Activated CD4-positive, alpha-beta T cell treated with anti-CD3 and anti-CD28 coated beads, Interleukin-2, Interleukin-4, amounts not matched to agents 100 ng/mL and 50 ng/mL, durations not matched to agents 16 hours and 8 hours (primary cell): ENCODE measurements at places on chromosomes 7 and 10.

DNA sequence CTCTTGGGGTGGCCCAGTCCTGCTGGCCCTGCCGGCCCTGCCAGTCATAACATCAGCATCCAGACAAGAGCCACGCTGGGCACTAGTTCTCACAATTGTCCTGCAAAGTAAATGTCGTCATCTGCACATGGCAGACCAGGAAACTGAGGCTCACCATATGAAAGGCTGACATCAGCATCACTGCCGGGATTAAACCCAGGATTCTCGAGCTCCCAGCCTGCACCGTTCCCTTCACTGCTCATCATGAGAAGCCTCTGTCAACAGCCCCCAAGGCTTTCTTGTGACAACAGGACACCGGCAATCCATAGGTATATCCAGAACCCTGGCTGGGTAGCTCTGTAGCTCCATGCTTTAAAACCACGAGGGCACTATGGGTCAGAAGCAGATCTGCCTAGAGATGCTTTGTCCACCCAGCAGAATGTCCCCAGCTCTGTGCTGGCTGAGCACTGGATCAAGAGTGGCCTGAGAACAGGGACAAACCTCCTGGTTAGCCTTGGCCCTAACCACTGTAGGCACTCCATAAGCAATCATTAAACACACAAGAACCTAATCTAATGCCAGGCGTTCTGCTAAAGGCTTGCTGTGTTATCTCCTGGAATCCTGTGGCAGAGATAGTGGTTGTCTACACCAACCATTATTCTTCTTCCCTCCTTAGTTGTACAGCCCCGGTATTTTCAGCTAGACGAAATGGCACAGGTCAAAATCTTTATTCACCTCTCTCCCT, 41.2 kb upstream of the C10orf71 start:
- no peak for DNase-seq

GRCh38 chr7:127895360-127895759, 135.9 kb downstream of the LRRC4 start:
- DNase-seq: no peak

DNA sequence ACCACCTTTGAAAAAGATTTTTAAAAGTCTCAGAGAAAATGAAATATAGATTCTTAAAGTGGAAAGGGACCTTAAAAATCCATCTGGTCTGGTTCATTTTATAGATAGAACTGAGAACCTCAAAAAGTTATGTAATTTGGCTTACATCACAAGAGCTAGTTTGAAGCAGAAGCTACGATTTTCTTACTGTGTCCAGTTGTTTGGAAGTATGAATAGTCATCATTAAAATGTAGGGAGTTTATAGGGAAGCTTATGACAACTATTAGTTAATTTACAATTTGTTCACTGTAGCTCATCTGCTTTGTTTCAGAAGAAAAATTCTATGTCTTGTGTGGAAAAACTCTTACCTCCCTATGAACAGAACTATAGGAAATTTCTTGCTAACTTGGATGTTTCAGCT, 26.9 kb downstream of the ZEB1 start:
- DNase-seq: no peak

- DNase-seq: no peak
Observed at GRCh38 chr7:47035522-47035921, 546.4 kb downstream of the TNS3 start.

GRCh38 chr7:56003749-56004148, 39.4 kb downstream of the NIPSNAP2 start:
- no peak for DNase-seq

GRCh38 chr10:109727436-109727835, 195.9 kb downstream of the XPNPEP1 start:
- DNase-seq: no peak

DNA sequence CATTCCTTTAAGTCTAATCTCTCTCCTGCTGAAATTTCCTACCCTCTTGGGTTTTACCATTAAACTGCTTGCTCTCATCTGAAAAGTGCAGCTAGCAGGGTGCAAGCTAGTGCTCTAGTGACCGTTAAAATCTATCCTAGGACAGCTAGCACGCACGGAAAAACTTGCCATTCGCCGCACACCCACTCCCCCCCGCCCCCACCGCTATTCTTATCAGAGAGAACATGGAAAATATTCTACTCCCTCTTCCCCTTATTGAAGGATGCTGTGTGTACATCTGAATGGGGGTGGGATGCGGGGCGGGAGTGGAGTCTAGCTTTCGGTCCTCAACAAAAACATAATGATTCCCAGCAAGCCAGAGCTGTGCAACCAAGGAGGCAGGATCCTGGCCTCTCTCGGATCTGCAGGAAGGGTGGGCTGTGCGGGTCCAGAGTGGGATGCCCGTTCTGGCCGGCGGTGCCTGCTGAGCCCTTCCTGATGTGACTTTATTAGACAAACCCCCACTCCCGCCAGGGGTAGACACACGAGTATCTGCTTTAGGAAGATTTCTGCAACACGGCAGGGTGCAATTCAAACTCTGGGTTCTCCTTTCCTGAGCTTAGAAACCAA, 1.1 kb upstream of the ADRA2A start:
- DNase-seq: no peak

DNA sequence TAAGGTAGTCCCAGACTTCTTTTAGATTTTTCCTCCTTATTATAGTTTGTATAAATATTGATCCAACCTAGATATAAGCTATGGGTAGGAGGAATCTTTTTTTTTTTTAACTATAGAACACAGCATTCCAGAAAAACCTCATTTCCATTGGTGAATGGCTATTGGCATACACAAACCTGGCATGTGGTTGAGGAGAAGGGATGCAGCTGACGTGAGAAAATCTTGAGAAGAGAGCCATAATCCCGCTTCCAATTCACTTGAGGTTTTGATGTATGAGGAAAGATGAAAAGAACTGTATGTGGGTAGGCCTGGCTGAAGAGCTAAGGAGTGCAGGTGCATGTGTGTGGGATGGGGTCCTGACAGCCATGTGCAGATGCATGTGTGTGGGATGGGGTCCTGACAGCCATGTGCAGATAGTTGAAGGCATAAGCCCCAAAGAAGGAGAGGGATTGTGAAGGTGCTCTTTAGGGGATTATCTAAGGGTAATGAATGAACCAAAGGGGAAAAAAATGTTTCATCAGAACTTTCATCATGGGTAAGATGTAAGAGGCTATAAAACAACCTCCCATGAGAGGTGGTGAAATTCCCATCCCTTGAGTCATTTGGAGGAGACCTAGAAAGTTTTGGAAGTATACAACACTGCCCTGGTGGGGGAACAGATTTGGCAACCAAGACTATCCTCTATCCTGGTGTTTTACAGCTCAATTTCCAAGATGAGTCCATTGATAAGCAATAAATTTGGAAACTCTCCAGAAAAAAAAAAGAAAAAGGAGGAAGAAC, 3.8 kb upstream of the PKD2L1 start:
- no peak for DNase-seq

- no peak for DNase-seq
Observed at GRCh38 chr10:11535346-11535959, 76.0 kb downstream of the USP6NL start.

DNA sequence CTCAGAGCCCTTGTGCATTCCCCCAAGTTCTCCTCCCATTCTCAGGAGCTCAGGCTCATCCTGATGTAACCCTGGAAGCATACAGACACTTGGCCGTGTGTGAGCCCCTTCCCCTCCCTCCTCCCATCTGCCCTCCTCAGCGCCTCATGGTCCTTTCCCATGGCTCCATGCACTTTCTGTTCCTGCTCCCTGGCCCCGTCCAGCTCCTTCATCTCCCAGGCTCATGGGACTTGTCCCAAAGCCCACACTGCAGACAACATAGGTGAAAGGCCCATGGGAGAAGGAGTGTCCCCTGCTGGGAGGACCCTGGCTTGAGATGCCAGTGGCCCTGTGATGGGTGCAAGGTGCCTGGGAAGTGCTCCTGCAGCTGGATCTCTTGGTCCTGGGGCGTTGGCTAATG, 24.2 kb upstream of the SLC29A3 start:
- DNase-seq: no peak

DNA sequence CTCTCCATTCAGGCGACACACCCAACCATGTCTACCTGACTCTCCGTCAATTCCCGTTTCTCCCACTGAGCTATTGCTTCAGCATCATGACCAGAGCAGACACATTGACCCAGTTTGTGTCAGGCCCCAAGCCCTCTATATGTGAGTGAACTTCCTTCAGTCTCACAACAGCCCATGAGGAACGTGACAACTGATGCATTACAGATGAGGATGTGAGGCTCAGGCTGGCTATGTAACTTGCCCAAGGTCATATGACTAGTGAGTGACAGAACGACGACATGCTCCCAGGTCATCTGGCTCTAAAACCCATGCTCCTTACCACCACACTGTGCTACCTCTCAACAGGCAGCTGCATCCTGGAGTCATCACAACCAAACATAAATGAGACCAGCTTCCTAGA, 3.7 kb downstream of the TMEM140 start:
- no peak for DNase-seq

GRCh38 chr7:127683776-127684681, 32.0 kb downstream of the SND1 start:
- DNase-seq: no peak

DNA sequence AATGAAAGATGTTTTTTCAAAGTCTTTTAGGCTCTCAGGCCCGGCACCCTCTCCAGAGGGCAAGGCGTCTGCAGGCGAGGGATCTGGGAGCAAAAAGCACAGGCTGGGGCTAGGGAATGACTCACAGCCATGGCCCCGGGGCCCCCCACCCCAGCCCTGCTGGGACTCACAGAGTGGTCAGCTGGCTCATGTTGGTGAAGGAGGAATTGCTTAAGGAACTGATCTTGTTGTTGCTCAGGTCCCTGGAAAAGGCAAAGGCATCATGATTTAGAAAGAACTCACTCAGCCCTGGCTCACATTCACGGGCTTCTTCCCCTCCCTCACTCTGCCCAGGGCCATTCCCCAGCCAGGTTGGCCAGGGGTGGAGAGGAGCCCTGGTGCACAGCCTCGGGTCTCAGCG, 151.5 kb downstream of the SLIT1 start:
- DNase-seq: no peak

GRCh38 chr7:39073432-39073831, 95.7 kb downstream of the POU6F2 start:
- DNase-seq: no peak

DNA sequence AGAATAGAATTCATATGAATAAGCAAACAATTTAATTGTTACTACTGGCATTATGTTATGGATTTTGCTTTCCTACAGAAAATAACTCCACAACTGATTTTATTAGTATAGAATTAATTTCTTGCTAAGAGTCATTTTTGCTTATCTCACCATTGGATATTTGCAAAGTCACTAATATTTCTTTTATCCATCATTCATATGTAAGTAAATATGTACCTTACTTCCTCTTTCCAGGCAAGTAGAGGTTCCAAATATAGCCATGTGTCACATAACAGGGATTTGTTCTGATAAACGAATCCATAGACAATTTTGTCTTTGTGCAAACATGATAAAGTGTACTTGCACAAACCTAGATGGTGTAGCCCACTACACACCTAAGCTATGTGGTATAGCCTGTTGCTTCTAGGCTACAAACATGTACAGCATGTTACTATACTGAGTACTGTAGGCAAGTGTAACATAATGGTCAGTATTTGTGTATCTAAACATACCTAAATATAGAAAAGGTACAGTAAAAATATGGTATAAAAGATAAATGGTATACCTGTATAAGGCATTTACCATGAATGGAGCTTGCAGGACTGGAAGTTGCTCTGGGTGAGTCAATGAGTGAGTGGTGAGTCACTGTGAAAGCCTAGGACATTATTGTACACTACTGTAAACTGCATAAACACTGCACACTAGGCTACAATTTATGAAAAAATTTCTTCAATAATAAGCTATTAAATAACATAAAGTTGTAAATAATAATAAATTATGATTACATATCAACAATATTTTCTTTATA, 18.3 kb downstream of the KLLN start:
- DNase-seq: peak; percentile 25

- no peak for DNase-seq
Observed at GRCh38 chr10:128318913-128319312, 192.7 kb upstream of the MKI67 start.

DNA sequence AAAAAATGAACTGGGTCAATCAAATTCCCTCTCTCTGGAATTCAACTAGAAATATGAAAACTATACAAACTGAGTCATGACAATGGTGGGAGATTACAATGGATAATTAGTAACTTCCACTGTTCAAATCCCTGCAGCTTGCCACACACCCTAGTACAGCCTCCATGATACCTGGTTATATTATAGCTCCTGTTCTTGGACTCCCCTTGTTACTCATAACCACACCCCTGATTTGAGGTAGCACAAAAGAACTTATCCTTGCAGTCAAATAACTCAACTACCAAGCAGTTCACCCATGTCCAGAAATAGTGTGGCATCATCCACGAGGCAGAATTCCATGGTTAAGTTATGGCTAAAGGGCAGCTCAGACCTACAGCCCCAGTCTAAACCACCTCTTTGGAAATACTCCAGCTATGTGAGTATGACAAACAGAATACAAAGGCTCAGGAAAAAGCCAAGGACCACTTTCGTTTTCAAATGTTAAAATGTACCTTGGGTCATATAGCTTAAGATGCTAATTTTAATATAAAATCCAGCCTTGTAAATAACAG, 164.7 kb downstream of the CPEB3 start:
- DNase-seq: no peak

- DNase-seq: no peak
Observed at GRCh38 chr7:70857793-70858545, 274.0 kb upstream of the GALNT17 start.

DNA sequence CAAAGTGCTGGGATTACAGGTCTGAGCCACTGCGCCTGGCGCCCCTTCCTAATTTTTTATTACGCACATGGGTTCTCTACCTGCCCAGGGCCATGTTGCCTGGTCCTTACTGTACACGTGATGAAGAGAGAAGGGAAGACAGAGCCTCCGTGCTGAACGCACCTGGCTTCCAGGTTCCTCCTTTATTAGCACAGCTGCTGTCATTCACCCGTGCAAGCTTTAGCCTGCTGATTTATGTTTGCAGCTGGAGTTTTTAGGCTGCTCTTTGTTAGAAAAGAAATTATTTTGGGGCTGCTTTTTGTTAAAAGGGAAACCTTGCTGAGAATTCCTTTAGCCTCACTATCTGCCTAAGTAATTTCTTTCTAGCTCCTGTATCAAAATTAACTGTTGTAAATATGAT, 417.0 kb downstream of the CALN1 start:
- no peak for DNase-seq

DNA sequence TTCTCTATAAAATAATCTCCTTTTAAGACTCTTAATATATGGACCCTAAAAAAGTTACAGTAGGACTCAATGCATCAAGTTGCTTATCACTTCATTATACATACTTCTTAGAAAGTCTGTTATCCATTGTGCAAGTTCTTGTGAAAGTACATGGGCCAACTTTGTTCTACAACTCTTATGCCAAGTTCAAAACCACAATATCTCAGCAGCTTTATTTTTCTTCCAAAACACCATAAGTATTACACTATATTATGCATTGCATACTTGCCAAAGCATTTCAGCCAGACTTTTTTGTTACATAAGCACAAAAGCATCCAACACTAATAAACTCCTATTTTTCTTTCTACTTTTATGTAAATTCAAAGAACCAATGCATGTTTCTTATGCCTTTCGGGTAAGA, 94.4 kb downstream of the AHR start:
- DNase-seq: no peak
